ENCODE measurements at places on chromosomes 11 and 22.

DNA sequence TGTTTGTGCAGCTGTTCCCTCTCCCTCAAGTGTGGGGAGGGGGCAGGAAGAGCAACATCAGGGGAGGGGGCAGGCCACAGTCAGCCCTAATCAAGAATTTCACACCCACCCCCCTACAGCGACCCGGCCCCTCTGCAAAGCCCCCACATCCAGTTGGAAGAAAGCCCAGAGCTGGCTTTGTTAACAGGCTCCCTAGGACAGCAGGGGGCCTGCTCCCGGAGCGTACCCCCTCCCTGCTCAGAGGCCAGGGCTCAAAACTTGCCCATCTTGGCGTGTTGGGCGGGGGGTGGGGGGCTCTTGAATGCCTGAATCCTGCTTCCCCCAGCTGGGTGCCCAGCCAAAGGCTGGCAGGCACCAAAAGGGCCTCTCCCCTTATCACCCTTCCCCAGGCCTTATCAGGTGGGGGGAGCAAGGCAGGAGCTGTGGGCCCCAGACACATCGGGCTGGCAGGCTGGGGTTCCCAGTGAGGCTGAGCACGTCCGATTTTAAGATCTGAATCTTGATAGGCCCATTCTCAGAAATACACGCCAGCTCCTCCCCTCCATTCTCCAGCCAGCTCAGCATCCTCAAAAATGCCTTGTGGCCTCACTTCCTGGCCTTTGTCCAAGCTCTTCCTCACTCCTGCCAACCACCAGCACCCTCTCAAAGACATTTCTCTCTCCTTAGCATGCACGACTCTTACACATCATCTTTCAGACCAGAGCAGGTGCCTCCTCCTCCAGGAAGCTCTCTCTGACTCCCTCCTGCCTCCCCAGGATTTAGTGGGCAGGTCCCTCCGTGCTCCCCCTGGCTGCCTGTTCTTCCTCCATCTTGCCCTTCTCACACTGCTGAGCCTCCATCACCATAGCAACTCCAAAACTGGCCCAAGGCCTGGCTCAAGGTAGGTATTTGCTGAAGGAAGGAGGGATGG lies 384.8 kb downstream of the MN1 start:
- DNase-seq: no peak

- DNase-seq: no peak
These were observed 458.9 kb upstream of the CADM1 start for GRCh38 chr11:115963156-115963555.

- no peak for DNase-seq
These were observed 7.9 kb downstream of the CSRP3 start for GRCh38 chr11:19193916-19194315.

- peak; percentile 19 for DNase-seq
These were observed 2.0 kb downstream of the GTF2H1 start for GRCh38 chr11:18324381-18324780.

DNA sequence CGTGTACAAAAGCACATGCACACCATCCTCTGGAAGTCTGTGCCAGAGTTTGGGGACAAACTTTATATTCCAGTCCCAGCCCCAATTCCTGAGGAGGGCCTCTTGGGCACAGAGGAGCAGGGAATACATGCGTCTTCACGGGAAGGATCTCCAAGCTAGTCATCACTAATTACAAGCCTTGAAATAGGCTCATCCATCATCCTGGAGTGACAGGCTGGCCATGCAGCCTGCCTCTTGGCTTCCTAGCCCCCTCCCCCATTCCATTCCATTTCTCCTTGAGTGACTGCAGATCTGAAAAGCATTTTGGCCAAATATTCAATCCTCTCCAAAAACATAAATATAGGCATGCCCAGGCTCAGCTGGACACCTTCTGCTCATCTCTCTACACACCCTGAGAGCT lies 24.8 kb downstream of the SERPING1 start:
- DNase-seq: no peak

DNA sequence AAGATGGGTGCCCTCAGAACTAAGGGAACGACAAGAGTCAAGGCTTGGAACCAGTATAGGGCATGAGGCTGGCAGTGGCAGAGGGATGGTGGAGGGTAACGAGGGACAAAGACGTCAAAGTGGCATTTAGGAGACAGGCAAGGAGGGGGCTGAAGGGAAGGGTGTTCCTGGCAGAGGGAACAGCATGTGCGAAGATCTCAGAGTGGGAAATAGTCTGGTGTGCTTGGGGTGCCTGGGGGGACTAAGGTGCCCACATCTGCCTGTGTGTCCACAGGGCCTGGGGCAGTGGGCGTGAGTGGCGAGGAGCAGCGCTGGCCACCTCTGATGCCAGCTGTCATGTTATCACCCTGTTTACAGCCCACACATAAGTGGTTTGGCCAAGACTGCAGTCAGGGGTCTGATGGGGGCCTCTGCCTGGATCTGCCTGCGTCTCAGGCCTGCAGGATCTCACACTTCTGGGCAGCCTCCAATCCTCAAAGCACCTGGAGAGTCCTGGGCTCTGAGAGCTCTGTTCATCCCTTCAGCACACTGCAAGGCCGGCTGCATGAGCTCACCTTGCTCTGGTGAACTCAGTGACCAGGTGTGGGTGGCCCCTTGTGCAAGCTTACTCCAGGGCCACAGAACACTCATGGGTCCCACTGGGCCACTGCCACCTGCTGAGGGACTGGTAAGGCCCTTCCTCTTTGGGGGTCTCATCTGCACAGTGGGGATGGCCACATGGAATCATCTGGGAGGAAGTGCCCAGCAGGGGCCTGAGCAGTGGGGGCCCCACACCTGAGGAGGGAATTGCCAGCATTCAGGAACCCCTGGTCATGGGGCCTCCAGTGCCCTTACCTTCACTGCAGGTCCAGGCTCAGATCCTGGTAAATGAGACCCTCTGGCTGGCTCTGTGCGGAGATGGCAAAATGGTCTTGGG lies 89.7 kb upstream of the SHISAL1 start:
- no peak for DNase-seq

DNA sequence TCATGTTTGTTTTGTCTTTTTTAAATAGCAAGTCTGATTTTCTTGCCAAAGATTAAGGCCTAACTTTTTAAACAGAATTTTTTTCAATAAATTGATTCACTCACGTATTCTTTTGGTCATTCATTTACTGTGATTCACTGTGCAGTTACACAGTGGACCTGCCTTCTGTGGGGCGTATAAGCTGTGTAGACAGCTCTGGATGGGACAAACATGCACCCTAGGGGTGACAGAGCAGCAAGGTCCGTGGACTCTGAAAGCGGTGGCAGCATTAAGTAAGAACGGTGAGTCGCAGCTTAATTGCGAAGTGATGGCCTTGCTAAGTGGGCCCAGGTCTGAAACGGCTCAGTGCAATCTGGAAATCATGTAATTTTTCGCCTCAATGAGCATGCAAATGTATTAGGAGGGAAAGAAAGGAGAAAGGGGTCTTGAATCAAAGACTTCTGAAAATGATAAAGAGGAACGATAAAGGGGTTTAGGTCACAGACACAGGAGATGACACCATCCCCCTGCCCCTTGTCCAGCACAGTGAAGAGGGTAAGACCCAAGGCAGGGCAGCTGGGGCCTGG lies 113.1 kb downstream of the SPATA19 start:
- DNase-seq: no peak

GRCh38 chr11:1372660-1373059 lies 17.1 kb upstream of the BRSK2 start:
- DNase-seq: no peak

GRCh38 chr22:40487663-40488249 lies 117.4 kb downstream of the SGSM3 start:
- peak; percentile 67 for DNase-seq

DNA sequence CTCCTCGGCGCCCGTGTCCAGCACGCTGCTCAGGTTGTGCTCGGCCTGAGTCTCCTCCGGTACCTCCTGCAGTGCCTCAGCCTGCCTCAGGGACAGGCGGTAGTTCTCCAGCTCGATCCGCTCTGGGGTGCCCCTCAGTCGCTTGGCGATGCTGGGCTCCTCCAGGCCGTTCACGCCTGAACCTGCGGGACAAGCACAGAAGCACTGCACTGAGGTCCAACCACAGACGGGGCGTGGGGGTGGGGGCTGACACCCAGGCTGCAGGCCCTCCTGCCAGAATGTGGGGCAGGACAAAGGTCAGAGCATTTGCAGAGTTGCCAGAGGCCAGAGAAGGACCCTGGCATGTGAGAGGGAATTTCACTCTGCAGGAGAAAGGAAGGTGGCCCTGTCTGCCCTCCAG lies 67.6 kb upstream of the BID start:
- no peak for DNase-seq

DNA sequence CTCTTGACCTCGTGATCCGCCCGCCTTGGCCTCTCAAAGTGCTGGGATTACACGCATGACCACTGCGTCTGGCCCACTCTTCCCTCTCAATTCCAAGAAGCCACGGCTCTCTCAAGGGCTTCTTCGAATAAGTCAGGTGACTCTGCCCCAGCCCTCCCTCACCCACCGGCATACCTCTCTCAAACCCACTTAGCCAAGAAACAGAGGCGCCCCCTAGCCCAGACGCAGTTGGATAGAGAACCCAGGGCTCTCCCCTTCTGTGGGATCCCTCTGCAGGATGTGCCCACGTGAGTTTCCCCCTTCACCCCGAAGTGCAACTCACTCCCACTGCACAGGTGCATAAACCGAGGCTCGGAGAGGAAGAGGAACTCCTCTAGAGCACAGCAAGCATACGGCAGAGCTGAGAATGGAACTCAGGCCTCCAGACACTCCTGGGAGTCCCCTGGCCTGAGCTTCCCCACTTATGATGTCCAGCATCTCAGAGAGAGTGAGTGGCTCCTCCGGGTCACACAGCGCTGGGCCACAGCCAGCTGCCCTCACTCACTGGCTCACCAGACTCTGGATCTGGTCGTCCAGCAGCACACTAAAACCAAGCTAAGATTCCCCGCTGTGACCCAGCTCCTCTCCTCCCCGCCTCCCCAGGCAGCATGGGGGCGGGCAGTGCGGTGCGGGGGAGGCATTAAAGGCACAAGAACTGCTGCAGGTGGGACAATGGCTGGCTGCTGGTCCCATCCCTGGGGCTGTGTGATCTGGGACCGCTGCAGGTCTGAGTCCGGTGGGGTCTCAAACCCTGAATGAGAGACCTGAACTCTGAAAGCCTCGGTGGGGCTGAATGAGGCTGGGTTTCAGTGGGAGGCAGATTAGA lies 16.8 kb upstream of the RGL4 start:
- no peak for DNase-seq

DNA sequence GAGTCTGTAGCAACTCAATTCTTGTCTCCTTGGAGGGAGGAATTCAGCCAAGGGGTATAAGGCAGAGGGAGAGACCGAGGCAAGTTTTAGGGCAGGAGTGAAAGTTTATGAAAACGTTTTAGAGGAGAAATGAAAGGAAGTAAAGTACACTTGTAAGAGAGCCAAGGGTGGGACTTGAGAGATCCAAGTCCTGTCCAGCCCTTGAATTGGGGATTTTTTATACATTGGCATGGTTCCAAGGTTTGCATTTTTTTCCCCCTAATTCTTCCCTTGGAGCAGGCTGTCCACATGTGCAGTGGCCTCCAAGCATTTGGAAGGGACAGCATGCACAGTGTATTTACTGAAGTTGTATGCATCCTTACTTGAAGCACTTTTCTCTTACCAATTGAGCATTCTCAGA lies 192.1 kb downstream of the LUZP2 start:
- no peak for DNase-seq

DNA sequence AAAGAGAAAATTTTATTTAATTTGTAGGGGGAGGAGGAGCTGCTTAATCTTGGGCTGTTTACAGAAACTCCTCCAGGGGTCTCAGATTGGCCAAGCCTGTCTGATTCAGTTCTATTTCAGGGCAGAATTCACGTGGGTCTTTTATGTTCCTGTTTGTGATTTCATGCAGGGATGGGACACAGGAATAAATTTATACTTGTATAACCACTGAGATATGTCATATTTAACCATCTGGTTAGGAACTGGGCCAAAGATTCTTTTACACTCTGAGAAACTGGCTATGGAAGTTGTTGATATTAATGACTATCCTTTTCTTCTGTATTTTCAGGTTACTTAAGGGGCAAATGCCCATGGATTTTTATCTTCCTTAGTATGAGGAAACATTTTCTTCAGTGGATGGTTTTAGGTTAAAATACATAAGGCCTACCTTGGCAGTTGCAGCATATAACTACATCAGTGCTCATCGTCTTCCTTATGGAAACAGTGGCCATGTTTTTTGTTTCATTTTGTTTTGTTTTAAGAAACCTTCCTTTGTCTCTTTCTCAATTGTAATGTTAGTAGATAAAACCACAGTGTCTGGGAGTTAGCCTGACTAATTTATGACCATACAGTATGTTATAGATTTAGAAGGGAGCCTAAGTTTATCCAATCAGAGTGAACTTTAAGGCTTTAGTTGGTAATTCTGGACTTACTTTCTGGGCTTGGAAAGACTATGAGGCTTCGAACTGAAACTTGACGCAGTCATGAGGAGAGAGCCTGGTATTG lies 132.4 kb upstream of the ANO3 start:
- no peak for DNase-seq

DNA sequence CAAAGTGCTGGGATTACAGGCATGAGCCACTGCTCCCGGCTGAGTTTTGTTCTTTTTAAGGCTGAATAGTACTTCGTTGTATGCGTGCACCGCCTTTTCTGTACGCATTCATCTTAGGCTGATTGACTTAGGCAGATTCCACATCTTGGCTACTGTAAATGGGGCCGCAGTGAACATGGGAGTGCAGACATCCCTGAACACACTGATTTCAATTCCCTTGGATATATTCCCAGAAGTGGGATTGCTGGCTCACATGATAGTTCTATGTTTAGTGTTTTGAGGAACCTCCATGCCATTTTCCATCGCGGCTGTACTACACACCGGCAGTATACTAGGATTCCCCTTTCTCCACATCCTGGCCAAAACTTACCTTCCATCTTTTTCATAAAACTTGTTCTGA lies 10.4 kb upstream of the ZNF74 start:
- no peak for DNase-seq

DNA sequence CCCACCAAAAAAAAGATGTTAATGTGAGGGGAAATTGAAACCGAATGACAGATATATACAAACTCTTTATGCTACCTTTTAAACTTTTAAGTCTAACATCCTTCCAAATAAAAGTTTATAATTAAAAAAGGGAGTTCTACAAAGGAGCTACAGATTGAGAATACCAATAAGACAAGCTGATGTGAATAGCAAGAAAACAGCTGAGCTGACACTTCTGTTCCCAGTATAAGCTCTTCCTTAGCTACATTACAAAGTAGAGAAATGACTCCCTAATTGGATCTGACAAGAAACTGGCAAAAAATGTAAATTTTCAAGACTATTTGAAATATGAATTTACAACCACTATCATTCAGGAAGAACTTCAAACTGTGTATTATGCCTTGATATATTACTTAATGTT lies 294.6 kb upstream of the SYN3 start:
- no peak for DNase-seq

- no peak for DNase-seq
These were observed 12.3 kb downstream of the TANGO2 start for GRCh38 chr22:20033045-20033706.

DNA sequence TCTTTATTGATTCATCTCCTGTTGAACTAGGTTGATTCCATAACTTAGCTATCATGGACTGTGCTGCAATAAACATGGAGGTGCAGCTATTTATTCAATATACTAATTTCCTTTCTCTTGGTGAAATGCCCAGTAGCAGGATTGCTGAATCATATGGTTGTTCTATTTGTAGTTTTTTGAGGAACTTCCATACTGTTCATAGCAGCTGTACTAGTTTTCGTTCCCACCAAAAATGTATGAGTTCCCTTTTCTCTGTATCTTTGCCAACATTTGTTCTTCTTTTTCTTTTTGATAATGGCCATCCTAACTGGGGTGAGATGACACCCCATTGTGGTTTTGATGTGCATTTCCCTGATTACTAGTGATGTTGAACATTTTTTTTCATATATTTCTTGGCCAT lies 87.2 kb upstream of the NAV2 start:
- DNase-seq: no peak

GRCh38 chr11:42170601-42171000 lies 711.1 kb upstream of the LRRC4C start:
- DNase-seq: no peak

GRCh38 chr11:77548552-77549445 lies 41.0 kb upstream of the AQP11 start:
- DNase-seq: no peak
